Upper lobe of right lung (tissue), 1 donor: ENCODE measurements at places on chromosomes 12 and 14.

- DNase-seq = no peak
Measured at GRCh38 chr14:87883750-87884149, 109.2 kb downstream of the GALC start.

DNA sequence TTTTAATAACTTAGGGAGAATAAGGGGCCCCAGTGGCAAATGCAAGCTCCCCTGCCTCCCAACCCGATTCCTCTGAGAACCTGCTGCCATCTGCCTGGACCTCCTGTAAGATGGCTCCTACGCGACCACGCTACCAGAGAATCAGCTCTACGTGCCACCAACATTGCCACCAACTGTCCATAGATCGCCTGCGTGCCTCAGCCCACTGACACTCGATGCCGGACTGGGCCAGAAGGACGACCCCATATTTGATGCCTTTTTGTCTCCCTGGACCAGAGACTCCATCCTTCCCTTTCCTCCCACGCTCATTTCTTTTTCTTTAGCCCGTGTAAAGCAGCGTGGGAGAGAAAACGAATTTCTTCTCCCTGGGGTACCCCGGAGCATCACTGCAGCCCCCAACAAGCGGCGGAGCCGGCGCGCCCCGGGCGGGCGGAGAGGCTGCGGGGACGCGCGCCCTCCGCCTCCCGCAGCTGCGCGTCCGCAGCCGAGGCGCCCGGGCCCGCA is 565 bp upstream of the KLHL42 start:
- DNase-seq = no peak

GRCh38 chr12:16175840-16176239 is 101.6 kb downstream of the SLC15A5 start:
- no peak for DNase-seq

- DNase-seq = no peak
Measured at GRCh38 chr14:30440961-30441360, 118.0 kb upstream of the G2E3 start.

DNA sequence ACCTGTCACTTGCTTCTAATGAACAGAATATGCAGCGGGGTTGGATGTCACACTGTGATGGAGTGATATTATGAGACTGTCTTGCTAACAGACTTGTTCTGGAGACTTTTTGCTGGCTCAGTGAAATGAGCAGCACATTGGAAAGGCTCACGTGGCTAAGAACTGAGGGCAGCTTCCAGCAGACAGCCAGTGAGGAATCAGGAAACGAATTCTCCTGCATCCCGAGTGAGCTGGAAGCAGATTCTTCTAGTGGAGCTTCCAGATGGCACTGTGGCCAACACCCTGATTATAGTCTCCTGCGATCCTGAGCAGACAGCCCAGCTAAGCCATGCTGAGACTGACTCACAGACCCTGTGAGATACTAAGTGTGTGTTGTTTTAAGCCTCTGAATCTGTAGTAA is 16.1 kb upstream of the TSPAN9 start:
- DNase-seq = no peak

DNA sequence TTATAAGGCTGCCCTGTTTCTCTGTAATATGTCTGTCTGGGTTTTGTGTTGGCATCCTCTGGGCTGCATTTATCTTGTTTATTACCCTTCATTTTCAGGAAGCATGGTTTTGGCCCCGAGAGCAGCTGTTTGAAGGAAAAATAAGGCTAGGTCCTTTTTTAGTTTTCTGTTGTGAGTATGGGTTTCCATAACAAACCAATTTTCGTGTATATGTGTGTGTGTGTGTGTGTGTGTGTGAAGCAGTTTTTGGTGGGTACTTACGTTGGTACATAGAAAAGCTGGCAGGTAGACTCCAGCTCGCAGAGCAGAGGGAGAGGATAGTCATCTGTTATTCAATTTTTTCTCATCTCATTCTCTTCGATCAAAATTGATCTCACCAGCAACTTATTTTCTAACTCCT is 52.5 kb downstream of the MAPKAPK5 start:
- DNase-seq = no peak

GRCh38 chr12:113961921-113962710 is 4.0 kb downstream of the RBM19 start:
- DNase-seq = no peak

GRCh38 chr14:75981426-75982265 is at the start of gene TGFB3:
Gene TGFB3, minus strand, starts transcription at chr14:75981995. Its CDS starts 1,102 bp downstream, at chr14:75980893.
- DNase-seq = peak; percentile 82

GRCh38 chr14:90523961-90524875 is 127.4 kb downstream of the CALM1 start:
- no peak for DNase-seq

- no peak for DNase-seq
Measured at GRCh38 chr12:20624718-20625117, 70.4 kb upstream of the SLCO1C1 start.

- DNase-seq = no peak
Measured at GRCh38 chr14:91261115-91261514, 16.6 kb upstream of the GPR68 start.

GRCh38 chr12:52082669-52082987 is 3.1 kb downstream of the SMIM41 start:
- DNase-seq = no peak

GRCh38 chr12:47822863-47823262 is 3.2 kb upstream of the HDAC7 start:
- DNase-seq = no peak

- DNase-seq = no peak
Measured at GRCh38 chr12:98409548-98409947, 105.8 kb upstream of the TMPO start.

DNA sequence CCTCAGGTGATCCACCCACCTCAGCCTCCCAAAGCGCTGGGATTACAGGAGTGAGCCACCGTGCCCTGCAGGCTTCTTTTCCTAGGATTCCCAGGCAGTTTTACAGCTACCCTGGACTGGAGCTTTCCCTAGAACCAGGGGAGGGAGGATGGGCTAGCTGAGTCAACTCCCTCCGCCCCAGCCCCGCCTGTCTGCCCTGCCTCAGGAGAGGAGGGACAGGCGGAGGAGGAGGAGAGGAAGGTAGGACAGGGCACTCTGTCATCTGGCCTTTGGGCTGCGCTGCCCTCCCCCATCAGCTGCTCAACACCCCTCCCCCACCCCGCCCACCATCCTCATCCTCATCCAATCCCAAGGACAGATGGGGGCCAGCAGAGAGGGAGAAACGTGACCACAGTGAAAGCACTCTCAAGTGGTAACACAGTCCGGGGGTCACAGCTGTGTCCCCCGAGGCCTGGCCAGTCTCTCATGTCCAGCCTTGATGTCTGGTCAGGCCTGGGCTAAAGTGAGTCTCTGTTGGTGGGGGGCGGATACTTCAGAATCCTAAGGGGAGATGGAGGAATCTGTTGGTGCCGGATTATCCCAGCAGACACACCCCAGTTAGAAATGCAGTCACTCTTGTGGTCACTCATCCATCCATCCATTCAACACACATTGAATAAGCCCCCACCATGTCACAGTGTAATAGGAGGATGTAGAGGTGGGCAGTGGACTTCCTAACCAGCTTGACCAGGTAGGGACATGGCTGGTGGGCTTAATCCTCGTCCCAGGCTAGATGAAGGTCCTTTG is 12.3 kb downstream of the FIGNL2 start:
- no peak for DNase-seq

- no peak for DNase-seq
Measured at GRCh38 chr14:29671034-29671433, 256.6 kb downstream of the PRKD1 start.

DNA sequence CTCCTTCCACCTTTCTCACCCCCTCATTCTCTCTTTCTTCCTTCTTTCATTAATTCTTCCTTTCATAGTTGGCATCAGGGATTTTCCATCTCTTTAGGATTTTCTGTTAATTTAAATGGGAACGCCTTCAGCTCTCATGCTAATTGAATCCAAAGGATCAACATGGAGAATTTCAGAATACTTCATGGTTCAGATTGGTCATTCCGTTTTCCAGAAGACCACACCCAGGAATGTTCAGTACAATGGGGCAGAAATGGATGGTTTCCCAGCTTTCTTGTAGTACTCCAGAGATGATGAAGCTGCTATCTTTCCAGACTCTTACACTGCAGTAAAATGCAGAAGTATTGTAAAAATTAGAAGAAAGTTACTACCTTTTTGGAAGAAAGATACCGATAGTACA is 440.0 kb downstream of the DAD1 start:
- DNase-seq = no peak

GRCh38 chr14:102927878-102928411 is 5.5 kb downstream of the AMN start:
- DNase-seq = peak; percentile 79

- no peak for DNase-seq
Measured at GRCh38 chr14:88248606-88249005, 74.5 kb downstream of the KCNK10 start.

DNA sequence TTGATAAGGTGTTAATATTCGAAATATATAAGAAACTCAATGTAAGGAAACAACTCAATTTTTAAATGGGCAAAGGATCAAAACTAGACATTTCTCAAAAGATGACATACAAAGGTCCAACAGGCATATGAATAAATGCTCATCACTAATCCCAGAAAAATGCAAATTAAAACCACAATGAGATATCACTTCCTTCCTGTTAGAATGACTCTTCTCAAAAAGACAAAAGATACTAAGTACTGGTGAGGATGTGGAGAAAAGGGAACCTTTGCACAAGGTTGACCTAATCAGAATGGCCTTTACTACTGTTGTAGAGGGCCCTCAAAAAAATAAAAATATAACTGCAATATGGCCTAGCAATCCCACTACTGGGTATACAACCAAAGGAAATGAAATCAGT is 383.4 kb downstream of the KCNH5 start:
- no peak for DNase-seq

DNA sequence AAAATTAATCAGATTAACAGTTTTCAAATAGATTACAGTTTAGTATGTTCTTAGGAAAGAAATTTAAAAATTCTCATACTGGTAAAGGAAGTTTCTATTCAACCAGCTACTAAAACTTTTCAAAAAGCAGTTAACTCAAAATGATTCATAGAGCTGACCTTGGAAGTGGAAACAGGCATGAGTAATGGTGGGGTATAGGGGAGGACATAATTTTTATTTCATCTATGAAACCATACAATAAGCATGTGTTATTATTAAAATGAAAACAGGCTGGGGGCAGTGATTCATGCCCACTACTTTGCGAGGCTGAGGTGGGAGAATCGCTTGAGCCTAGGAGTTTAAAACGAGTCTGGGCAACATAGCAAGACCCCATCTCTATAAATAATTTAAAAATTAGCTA is 73.0 kb downstream of the DNAI7 start:
- DNase-seq = no peak
